Brain pericyte (primary cell): ENCODE measurements at places on chromosomes 7 and 10.

GRCh38 chr10:103367782-103368518, at the start of gene TAF5:
Gene TAF5 (plus strand): TSS chr10:103367976. CDS start chr10:103367990, 14 bp downstream.
- DNase-seq = peak; percentile 77

- DNase-seq = no peak
Measured at GRCh38 chr10:100810091-100810834, 64.9 kb downstream of the PAX2 start.

DNA sequence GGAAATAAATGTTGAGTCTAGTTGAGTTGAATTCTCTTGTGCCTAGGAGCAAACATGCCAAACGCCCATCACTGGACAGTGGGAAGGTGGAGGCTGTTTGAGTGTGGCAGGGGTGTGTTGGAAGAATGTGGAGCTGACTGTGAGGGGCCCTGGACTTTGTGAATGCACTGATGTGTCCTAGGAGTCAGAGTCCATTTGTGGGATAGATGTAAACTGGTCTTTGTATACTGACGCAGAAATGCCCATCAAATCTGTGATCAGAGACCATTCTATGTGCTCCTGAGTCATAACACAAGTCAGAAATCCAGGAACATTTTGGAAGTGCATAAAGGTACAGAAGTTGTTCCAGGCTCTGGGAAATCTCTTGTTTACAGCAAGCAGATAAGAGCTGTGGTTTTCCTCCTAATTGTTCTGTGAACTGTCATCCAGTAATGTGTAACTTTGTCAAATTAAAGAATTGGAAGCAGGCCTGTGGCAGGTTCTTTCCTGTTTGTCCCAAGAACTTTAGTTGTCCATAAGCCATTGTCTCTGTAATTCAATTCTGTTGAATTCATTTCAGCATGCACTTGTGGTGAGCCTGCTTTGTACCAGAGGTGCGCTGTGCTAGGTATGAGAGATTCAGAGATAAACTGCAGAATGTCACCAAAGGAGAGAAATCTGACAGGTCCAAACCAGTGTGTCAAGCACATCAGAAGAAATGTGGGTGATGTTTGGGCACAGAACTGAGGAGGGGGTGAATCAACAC, 7.6 kb downstream of the PRXL2A start:
- DNase-seq = no peak

GRCh38 chr10:103859161-103860086, 4.0 kb upstream of the SH3PXD2A start:
- DNase-seq = peak; percentile 38

GRCh38 chr7:145665499-145666258, 450.9 kb upstream of the CNTNAP2 start:
- DNase-seq = no peak

GRCh38 chr10:93434991-93435491, 47.1 kb downstream of the MYOF start:
- DNase-seq = no peak

DNA sequence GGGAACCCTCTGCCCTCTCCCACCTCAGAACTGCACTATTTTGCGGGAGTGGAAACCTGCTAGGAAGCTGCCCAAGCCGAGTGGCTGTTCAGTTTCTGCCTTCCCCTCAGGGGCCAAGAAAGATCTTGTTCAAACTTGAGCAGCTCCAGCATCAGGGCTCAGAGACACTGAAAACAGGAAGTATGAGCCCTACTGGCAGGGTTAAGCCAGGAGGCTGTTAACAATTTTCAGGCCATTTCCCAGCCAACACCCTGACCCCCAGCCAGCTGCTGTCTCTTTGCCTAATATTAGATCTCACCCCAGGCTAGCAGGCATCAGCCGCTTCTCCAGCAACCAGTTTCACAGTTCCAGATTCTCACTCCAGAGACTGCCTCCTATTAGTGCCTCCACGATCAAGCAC, 9.2 kb downstream of the PLAU start:
- DNase-seq = no peak

DNA sequence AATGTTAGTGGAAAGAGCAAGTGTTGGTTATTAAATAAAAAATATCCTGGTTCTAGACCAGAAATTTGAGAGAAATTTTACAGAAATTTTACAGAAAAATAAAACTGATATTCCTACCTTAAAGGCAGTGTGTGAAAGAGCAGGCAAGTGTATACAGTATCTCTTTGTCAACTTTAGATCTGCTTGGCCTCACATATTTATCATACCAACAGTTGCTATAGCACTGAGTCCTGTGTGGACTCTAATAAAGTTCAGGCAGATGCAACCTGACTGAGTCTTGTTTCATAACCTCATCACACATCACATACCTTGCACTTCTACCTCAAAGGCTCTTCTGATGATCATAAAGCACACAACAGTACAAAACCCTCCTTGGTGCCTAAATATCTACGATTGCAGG, 552.4 kb upstream of the PCDH15 start:
- no peak for DNase-seq

GRCh38 chr10:13165177-13165576, 3.8 kb downstream of the MCM10 start:
- DNase-seq = no peak

GRCh38 chr7:151416112-151416940, 6.5 kb upstream of the WDR86 start:
- no peak for DNase-seq

DNA sequence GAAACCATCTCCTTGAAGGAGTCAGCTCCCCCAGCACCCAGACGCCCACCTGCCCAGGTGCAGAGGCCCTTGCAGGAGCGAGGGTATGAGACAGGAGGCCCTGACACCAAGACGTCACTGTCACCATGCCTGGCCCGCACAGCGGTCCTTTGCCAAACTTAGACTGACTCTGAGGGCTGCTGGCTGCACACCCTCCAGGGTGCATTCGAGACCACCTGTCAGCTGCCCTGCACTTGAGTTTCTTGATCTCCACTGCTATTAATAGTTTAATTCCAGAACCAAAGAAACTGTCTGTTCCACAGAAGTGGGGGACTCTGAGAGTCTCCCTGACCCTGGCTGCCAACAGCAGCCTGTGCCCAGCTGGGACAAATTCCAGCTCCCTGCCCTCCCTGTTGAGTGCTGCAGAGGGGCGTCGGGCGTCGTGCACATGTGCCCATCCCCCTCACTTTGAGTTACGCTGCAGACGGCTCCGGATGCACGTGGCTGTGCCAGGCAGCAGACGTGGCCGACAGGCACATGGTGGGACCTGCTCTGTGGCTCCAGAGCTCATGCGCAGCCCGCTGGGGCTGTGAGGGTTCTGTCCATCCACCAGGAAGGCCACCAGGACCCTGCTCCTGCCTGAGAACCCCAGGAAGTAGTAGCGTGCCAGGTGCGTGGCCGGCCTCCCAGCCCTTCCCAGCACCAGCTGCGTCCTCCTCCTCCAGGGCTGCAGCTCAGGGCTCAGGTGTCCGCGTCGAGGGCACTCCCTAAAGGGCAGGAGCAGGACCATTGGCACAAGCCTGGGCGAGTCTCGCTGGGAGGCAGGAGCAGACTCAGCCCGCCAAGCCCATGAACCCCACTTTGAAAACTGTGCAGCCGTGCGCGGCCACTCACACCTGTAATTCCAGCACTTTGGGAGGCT, 24.8 kb downstream of the ELFN1 start:
- no peak for DNase-seq

- no peak for DNase-seq
Measured at GRCh38 chr7:32943252-32944030, 13.8 kb upstream of the FKBP9 start.

- DNase-seq = no peak
Measured at GRCh38 chr7:96663457-96663856, 46.2 kb downstream of the SEM1 start.

DNA sequence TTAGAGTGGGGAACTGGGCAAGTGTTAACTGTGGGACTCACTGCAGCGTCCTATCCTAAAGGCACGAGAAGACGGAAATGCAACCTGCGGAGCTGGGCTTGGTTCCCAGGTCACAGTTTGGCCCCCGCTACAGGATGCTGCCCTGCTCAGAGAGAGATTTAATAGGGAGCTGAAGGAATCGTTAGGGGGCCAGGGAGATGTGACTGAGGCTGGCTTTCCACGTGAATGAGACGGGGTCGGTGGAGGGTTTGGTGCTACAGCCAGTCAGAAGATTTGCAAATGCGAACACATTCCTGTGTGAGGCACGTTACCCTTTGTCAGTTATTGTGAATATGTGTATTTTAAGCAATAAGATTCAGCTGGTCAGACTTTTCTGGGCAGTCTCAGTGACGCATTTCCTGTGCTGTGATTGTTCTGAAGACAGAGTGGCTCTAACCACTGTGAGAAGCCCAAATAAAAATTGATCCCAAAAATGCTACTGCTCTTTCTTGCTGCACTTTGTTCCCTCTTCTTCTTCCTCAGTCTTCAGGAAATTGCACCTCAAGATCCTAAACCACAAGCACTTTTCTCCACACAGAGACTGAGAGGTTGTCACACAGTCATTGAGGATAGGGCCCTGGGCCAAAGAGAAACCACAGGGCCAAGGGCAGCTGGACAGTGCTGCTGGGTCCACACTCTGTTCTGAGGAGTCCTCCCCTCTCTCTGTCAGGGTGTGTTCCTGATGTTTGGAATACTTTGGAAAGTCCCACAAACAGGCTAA, 21.2 kb downstream of the CYP17A1 start:
- peak; percentile 75 for DNase-seq

DNA sequence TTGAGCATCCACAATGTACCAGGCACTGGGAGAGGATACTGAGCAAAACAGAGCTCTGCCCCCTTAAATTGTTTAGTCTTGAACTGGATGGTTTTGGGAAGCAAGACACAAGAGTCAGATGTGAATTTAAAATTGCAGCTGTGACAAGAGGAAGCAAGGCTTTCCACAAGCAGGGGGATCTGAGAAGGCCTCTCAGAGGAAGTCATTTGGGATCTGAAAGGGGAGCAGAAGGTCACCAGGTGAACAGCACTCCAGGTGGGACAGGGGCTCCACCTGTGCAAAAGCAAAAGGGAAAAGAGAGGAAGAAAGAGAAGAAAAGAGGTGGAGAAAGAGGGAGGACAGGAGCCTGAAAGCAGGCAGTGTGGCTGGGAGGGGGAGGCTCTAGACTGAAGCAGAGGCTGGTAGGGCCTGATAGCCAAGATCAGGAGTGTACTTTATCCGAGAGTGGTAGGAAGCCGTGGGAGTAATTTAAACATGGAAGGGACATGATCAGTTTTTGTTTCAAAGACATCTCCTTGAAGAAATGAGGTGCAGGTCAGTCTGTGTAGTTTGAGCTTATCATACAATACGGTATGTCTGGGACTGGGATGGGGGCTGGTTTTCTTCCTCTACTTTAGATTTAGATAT, 76.1 kb upstream of the DUSP5 start:
- DNase-seq = no peak

- DNase-seq = no peak
Measured at GRCh38 chr7:22152690-22153089, 204.3 kb downstream of the RAPGEF5 start.

DNA sequence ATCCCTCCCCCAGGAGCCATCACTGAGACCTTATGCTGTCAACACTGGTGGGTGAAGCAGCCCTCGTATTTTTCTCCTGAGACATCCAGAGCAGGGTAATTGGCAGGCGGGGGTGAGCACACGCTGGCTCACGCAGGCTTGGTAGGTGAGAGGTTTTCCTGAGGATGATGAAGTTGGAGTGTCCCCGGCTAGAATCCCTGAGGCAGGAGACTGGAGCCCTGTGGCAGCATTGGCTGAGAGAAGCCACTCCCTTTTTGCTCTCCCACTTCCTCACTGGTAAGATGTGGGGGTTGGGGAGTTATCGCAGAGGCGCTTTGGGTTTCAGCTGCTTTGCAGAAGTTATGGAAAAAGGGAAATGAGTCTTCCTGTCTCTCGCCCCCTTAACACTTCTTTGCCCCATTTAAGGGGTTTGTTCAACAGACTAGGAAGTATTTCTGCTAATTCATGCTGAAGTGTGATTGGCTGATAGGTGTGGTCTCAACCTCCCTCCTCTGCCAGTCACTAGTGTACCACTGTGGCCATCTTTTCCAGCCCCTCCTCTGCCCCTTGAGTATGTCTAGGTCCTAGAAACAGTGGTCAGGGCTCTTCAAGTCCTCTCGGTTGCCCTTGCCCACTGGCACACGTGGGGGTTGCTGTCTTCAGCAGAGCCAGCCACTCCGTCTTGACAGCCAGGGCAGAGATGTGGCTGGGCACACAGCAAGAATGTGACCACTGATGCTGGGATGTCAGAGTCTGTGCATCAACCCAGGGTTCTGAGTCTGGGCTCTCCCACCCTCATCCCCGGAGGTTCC, 5.7 kb downstream of the ARPC1B start:
- DNase-seq = no peak

- DNase-seq = peak; percentile 88
Measured at GRCh38 chr10:90306187-90306586, 551.7 kb downstream of the HTR7 start.

GRCh38 chr7:24576171-24577025, 3.1 kb downstream of the PALS2 start:
- no peak for DNase-seq

DNA sequence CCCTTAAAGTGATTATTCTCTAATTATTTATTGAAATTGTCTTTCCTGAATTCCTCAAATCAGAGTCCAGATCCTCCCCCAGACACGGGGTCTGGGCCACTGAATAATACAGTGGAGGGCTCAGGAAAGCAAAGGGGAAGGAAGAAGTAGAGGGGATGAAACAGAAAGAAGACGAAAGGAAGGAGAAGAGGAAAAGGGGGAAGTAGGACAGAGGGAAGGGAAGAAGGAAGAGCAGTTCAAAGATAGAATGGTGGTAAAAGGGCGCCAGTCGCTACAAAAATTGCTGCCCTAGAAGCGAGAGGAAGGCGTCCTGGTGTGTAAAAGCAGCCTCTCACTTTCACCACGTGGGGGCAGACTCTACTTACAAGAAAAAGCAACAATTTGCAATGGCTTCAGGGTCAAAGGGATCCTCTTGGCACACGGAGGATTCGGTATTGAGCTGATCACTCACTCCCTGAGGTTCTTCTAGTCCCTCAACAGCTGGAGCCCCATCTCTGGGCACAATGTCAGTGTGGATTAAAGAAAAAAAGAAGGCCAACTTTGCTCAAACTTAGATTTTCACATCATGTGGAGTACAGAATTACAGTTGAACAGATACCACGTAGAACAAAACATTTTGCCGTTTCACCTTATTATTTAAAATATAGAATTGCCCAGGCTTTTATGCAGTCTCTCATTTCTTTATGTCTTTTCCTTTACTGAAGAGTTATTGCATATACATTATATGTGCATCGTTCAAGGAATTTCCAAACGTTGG, 31.4 kb upstream of the NPVF start:
- DNase-seq = peak; percentile 20

DNA sequence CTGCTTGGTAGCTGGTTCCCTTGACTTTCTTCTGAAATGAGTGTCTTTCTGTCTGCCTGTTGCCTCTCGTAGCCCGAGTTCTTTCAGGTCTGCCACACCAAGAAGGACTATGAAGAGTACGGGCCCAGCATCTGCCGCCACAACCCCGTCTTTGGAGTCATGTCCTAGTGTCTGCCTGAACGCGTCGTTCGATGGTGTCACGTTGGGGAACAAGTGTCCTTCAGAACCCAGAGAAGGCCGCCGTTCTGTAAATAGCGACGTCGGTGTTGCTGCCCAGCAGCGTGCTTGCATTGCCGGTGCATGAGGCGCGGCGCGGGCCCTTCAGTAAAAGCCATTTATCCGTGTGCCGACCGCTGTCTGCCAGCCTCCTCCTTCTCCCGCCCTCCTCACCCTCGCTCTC, 94.8 kb downstream of the ACTR3B start:
- DNase-seq = no peak
